ENCODE measurements at places on chromosomes 13 and 19.

GRCh38 chr13:44797685-44798084 lies 191.6 kb downstream of the NUFIP1 start:
- no peak for DNase-seq

- DNase-seq = peak; percentile 94
These were observed at the start of gene ZNF559 for GRCh38 chr19:9323919-9324583. Gene ZNF559 (plus strand): TSS chr19:9324179. CDS start chr19:9338550, 14,371 bp downstream.

GRCh38 chr13:98972059-98972458 lies 5.8 kb downstream of the DOCK9 start:
- no peak for DNase-seq

- peak; percentile 35 for DNase-seq
These were observed at the start of gene ADAMTSL5 for GRCh38 chr19:1512671-1513498. Gene ADAMTSL5 (minus strand): TSS chr19:1513019. CDS start chr19:1510943, 2,076 bp downstream.

GRCh38 chr19:40205760-40206159 lies 12.4 kb downstream of the TTC9B start:
- DNase-seq = no peak

GRCh38 chr13:85497652-85498051 lies 301.6 kb downstream of the SLITRK6 start:
- DNase-seq = no peak

DNA sequence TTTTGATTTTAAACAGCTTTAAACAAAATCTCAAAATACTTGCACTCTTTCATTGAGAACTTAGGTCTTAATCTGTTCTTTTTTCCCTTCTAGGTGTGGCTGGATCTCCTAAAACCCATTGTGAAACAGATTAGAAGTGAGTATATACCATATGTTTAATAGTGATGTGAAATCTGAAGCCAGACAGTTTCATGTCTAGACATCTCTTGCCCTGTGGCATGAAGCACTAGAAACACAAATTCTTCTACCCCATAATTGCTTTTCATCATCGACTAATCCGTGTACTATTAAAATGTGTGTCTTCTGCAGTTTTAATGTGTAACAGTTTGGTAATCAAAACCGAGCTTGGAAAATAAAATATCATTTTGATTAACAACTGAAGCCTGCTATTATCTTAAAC lies 188.2 kb upstream of the RNF113B start:
- DNase-seq = no peak
